ENCODE measurements at places on chromosomes 1 and 21.

DNA sequence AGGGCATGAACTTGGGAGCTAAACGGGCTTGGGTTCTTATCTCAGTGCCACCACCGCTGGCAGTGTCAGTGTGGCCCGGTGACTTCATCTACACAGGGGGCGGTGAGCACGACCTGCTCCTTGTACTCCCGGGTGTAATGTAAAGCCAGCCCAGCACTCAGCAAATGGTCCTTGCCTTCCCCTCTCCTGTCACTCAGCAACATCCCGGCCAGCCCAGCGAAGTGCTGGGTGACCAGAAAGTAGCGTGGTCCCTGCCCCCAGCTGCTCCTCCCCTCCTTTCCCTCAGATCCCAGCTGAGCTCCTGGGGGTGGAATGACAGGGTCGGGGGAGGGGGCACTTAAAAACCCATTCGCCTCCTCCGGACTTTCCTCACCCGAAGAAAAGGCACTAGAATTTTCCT is 7.2 kb downstream of the KCNN3 start:
- no peak for DNase-seq

GRCh38 chr21:35401476-35401875 is 352.4 kb upstream of the RUNX1 start:
- DNase-seq: no peak

- DNase-seq: no peak
Observed at GRCh38 chr1:210483821-210484220, 155.1 kb downstream of the HHAT start.

DNA sequence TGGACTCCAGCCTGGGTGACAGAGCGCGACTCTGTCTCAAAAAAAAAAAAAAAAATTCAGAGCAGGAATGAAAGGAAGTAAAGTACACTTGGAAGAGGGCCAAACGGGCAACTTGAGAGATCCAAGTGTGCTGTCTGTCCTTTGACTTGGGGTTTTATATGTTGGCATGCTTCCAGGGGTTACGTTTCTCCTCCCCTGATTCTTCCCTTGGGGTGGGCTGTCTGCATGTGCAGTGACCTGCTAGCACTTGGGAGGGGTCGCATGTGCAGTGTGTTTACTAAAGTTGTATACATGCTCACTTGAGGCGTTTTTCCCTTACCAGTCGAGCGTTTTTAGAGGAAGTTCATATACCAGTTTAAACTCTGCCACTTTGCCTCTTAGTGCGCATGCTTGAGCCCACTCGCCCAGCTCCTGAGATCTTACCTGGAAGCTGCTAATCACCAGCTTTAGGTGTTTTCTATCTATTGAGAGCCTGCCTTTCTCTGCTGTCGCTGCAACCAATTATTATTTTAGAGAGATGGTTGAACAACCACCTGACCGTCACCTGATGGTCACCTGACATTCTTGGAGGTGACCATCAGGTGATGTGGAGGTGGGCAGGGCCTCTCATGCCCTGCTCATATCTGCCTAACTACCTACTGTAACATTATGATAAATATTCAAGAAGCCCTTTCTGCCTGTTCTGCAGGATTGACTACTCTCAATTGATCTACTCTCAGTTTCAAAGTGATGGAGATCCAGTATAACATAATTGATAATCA is 140.1 kb downstream of the MACF1 start:
- no peak for DNase-seq

GRCh38 chr1:169594391-169594790 is 8.1 kb upstream of the F5 start:
- DNase-seq: no peak

GRCh38 chr21:34020005-34020847 is 53.2 kb upstream of the MRPS6 start:
- DNase-seq: no peak

GRCh38 chr1:69139007-69139406 is 428.7 kb upstream of the LRRC7 start:
- no peak for DNase-seq

DNA sequence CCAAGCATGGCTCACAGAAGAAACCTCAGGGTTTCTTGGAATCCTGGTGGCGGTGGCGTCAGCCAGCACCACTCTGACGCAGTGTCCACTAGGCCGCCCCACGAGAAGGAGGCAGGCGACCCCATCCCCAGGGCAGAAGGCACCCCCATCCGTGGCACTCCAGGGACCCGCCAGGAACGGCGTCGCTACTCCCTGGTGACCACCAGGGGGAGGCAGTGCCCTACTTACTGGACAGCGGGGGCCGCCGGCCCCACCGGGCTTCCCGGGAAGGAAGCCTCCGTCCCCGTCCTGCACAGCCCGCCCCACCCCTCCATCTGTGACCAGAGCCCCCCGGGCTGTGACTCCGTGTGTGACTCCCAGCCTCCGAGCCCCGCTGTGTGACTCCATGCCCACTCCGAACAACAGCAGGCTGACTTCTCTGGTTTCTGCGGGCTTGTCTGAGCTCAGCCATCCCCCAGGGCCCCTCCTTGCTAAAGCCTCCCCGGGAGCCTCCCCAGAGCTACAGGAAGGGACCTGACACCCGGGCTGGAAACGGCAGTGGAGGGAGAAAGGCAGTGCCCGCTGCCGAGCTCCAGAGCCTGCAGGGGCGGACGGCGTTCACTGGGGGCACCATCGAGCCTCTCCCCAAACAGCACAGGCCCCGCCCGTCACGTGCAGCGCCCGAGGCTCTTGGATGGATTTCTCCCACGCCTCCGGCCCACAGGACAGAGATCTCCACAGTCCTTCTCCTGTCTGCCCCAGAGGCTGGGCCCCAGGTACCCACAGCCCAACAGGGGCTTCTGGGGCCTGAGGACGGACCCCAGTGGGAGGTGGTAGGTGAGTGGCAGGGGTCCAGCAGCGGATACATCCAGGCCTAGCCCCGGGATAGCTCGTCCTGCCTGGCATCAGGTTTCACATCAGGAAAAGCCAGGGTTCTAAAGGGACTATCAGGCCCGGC is 21.1 kb downstream of the KIF17 start:
- peak; percentile 83 for DNase-seq

- no peak for DNase-seq
Observed at GRCh38 chr1:221834698-221835513, 93.0 kb upstream of the DUSP10 start.

- DNase-seq: no peak
Observed at GRCh38 chr1:176858433-176858916, 306.0 kb downstream of the ASTN1 start.

DNA sequence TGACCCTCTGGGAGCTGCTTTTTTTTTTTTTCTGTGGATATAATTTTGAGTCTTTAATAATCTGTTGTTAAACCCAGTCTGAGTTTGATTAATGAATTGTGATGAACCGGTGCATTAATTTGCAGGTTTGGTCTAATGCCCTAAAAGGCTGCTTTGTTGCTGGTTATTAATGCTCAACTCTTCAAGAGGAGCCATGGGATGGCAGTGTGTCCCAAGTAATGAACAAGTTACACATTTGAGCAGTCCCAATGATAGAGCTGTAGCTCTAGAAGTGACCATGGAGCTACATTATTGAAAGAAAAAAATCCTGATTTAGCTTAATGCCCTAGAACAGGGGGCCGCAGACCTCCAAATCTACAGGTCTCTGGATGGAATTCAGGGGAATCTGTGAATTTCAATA is 53.1 kb downstream of the RWDD3 start:
- DNase-seq: no peak

DNA sequence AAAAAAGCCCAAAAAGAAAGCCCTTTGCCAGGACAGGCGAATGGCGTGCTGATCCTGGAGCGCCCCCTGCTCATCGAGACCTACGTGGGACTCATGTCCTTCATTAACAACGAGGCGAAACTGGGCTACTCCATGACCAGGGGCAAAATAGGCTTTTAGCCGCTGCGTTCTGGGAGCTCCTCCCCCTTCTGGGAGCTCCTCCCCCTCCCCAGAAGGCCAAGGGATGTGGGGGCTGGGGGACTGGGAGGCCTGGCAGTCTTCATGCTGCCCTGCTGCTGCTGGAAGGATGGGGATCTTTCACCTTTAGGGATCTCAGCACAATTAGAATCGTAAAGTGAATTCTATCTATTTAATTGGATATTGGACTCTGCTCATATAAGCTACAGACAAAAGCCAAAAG is 3.6 kb downstream of the TPRG1L start:
- no peak for DNase-seq

- DNase-seq: no peak
Observed at GRCh38 chr1:114111731-114112641, 41.7 kb downstream of the SYT6 start.

DNA sequence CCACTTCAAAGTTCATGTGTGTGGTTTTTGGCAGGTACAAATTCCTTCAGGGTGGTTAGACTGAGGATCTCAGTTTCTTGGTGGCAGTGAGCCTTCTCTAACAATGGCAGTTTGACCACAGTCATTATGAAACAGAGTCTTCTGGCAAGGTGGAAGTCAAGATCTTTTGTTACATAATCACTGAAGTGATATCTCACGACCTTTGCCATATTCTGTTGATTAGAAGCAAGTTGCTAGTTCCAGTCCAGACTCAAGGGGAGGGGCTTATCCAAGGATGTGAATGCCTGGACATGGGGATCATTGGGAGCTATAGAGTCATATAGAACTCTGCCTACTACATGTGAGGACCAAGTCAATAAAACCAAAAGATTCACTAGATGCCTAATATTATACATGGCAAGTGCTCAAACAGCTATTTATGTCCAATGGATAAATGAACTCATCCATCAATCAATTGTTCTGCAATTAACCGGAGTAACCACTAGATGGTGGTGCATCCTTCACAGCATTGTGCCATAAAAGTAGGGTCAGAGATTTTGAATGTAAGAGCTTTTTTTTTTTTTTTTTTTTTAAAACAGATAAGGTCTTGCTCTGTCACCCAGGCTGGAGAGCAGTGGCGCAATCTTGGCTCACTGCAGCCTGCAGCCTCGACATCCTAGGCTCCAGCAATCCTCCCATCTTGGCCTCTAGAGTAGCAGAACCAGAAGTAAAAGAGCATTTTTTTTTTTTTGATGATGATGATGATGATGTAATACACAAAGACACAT is 131.9 kb downstream of the CRB1 start:
- DNase-seq: peak; percentile 24

DNA sequence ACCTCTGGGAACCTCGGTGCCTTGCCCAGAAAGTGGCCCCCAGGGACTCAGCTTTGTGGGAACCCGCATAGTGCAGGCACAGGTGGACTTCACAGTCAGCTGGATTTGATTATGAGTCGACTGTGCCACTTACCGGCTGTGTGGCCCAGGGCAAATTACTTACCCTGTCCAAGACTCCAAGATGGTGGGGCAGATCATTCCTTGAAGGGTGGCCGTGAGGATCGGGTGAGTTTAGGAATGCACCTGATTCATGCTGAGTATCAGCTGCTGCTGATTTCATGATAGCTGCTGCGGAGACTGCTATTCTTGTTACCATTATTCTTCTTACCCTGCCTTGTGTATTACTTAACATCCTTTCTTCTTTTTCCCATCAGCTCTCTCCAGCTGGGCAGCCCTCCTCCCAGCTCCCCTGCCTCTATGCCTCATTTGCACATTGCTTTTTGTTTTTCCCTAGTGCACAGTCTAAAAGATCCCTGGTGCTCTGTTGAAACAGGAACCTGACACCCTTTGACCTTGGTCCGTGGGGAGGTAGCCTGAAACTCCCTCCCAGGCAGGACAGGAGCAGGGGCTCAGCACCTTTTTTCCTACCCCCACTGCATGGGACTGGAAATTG is 40.5 kb upstream of the FHAD1 start:
- DNase-seq: peak; percentile 45

GRCh38 chr1:157566484-157567300 is 14.4 kb upstream of the FCRL5 start:
- DNase-seq: no peak

GRCh38 chr21:45472445-45473365 is 67.7 kb downstream of the COL18A1 start:
- DNase-seq: peak; percentile 56

DNA sequence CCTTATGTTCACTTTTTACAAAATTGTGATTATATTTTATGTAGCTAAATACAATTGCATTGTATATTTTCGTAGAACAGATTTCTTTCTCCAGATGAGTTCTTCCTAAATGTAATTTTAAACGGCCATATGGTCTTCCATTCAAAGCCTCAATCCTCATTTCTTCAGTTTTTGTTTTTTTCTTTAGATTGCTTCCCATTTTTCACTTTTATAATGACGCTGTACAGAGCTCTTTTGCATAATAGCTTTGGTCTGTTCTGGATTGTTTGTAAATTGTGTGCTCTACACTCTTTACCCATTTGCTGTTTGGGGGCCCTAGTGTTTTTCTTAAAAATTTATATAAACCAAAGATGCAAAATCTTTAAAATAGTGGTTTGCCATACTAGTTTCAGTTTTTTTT is 27.8 kb downstream of the AVPR1B start:
- no peak for DNase-seq

DNA sequence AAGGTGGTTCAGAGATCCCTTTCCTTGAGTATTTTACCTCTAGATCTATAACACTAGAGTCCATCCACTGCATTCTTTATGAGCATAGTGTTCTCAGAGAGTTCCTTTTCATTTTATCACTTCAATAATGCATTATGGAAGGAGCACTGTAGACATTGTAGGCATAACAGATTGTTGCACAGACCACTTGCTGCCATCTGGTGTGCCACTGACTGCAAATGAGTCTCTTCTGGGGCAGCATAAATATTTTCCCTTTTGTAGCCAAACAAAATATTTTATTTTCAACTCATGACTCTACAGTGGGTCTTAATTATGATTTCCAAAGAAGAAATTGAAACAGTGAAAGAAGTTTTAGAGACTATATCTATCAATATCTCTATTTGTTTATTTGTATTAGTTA is 290.4 kb downstream of the OLFM3 start:
- DNase-seq: no peak

DNA sequence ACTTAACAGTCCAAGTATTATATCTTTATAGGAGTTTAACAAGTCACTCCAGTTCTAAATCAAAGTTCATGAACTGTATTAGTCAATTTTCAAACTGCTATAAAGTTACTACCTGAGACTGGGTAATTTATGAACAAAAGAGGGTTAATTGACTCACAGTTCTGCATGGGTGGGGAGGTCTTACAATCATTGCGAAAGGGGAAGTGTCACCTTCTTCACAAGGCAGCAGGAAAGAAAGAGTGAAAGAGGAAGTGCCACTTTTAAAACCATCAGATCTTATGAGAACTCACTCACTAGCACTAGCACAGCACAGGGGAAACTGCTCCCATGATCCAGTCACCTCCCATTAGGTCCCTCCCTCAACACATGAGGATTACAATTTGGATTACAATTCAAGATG is 70.0 kb downstream of the CLCA4 start:
- no peak for DNase-seq

- DNase-seq: no peak
Observed at GRCh38 chr21:27321791-27322190, 354.9 kb upstream of the ADAMTS5 start.

DNA sequence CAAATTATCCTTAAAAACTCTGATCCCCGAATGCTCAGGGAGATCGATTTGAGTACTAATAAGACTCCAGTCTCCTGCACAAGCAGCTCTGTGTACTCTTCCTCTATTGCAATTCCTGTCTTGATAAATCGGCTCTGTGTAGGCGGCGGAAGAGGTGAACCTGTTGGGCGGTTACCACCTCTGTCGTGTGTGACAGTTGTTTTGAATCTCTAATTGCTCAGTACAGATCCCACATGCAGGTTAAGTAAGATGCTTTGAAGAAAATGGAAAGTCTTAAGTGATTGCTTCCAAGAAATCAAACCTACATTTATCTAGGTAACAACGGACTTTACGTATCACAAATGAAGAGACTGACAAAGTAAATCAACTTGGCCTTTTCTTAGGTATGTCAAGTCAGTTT is 35.5 kb downstream of the COA6 start:
- no peak for DNase-seq

- no peak for DNase-seq
Observed at GRCh38 chr1:30778154-30778978, 20.8 kb upstream of the LAPTM5 start.

All from HuH-7.5 (cell line).